ENCODE measurements at places on chromosomes 6 and 20.

- DNase-seq, result no peak
Observed at GRCh38 chr6:99613409-99613704, 6.7 kb downstream of the PRDM13 start.

DNA sequence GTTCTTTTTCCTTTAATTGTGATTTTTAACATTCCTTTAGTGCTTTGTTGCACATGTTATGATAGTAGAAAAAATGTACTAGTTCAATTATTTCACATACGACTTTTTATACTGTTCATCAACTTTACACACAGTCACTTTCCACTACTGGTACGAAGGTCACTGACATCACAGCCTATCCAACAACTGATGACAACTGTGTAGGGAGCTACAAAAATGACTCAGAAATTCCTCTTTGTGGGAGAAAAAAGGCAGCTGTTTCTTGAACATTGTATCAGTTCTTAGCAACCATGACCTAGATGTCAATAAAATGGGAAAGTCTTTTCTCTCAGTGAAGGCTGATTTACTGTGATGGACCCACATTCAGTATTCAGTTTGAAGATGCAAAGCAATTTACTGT lies 7.0 kb upstream of the ID4 start:
- peak; percentile 58 for DNase-seq

- DNase-seq, result no peak
Observed at GRCh38 chr6:33727932-33728331, 16.4 kb upstream of the UQCC2 start.

DNA sequence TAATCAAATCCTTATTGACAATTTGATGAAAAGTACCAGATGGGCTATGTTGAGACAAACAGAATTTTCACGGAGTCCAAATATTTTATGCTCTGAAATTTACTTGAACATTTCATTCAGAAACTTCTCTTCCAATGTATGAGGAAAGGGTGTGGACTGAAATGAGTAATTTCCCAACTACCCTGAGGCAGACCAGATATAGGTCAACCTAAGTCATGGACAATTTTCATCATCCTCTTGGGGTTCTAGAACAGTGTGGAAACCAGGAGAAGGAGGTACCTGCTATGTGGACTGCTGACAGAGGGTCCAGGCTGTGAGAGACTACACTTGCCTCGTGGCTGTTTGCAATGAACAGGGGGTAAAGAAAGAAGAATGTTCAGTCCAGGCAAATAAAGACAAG lies 323.0 kb downstream of the ESR1 start:
- DNase-seq, result no peak

DNA sequence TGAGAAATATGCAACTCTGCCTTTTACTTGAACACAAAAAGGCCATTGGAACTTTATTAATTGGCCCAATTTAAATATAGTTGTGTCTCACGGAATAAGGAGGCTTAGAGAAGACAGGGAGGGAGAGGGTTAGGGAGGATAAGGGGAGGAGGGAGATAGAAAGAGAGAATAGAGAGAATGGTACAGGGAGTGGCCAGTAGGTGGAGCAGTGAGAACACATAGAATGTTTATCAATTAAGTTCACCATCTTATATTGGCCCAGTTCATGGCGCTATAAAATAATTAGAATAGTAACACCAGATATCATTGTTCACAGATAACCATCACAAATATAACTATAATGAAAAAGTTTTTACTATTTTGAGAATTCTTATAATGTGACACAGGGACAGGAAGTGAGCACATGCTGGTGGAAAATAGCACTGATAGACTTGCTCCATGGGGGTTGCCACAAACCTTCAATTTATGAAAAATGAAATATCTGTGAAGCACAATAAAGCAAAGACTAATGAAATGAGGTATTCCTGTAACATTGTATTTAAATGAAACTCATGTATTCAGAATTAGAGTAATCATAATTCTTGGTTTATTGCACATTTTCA lies 374.1 kb upstream of the MANEA start:
- peak; percentile 3 for DNase-seq

GRCh38 chr6:119171864-119172588 lies 93.6 kb upstream of the FAM184A start:
- no peak for DNase-seq

GRCh38 chr6:20718705-20719653 lies 184.7 kb downstream of the CDKAL1 start:
- no peak for DNase-seq

DNA sequence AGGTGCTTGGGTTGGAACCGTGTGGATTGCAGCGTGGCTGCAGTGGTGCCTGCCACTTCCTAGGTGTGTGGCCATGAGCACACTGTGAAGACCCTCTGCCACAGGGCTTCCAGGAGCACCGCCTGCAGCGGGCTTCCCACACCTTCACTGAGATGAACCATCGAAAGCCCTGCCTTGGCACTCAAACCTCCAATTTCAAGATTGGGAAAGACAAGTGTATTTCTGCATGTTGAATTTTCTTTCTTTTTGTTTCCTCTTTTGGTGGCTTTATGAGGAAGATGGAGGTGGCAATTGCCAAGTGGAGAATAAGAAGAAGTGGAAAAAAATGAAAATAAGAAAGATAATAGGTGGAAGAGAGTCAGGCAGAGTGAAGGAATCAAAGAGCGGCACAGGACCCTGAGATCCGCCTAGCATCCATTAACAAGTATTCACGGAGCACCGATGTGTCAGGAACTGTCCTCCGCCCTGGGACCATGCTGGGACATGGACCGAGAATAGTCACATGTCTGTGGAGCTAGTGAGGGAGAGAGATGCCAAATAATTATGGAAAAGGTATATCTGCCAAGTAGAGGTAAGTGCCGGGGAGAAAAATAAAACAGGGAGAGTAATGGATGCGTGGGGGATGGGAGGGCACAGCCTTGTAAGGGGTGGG lies 159.9 kb downstream of the BCAS1 start:
- DNase-seq, result no peak

- DNase-seq, result no peak
Observed at GRCh38 chr6:26128013-26128771, 41.0 kb downstream of the HFE start.

GRCh38 chr20:19231359-19232035 lies 19.1 kb downstream of the SLC24A3 start:
- DNase-seq, result no peak

- DNase-seq, result no peak
Observed at GRCh38 chr6:109091314-109092024, 3.2 kb downstream of the SESN1 start.

DNA sequence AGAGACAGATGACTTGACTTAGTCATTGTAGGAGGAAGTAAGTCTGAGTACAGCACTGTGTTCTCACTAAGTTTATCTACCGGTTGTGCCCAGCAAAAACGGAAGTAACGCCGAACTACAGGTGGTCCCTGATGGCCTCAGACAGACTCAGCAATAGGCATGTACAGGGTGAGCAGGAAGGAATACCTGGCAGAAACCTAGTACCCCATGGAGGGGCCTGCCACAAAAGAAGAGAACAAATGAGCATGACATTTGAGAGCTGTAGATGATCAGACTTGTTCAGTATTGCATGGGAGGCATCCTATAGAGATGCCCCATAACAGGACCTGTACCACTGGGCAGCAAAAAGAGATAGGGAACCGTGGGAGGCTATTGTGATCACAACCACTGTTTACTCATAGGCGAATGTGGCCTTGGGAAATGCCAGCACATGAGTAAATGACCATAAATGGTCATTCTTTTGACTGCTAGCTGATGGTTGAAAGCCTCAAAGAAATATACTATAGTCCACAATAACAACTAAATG lies 106.4 kb upstream of the TAB2 start:
- no peak for DNase-seq

DNA sequence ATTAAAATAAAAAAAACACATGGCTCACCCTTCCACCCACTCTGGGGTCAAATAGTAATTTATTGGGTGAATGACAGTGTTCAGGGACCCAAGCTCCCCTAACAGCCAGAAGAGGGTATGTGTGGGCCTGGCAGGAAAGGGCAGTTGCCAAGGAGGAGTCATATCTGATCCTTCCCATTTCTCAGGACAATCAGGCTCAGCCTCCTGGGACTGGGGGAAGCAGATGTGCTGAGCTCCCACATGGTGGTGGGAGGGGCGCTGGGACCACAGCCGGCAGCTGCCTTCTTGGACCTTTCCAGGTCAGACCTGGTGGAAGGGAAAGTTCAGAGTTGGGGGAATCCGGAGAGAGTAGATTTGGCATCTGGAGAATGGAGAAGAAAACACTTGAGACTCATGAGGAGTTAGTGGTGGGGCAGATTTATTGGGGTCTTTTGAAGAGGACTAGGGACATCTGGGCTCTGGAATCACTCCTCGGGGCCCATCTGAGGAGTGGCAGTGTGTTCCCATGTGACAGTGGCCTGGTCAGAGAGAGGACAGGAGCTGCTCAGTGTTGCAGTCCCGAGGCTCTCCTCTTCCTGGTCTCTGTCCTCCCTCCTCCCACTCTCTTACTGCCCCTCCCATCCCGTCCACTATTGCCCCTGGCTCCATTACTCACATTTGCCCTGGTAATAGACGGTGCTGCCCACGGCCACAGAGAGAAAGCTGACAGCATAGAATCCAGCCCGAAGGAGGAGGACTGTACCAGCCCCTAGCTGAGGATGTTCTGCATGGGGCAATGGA lies 3.0 kb downstream of the LST1 start:
- no peak for DNase-seq

DNA sequence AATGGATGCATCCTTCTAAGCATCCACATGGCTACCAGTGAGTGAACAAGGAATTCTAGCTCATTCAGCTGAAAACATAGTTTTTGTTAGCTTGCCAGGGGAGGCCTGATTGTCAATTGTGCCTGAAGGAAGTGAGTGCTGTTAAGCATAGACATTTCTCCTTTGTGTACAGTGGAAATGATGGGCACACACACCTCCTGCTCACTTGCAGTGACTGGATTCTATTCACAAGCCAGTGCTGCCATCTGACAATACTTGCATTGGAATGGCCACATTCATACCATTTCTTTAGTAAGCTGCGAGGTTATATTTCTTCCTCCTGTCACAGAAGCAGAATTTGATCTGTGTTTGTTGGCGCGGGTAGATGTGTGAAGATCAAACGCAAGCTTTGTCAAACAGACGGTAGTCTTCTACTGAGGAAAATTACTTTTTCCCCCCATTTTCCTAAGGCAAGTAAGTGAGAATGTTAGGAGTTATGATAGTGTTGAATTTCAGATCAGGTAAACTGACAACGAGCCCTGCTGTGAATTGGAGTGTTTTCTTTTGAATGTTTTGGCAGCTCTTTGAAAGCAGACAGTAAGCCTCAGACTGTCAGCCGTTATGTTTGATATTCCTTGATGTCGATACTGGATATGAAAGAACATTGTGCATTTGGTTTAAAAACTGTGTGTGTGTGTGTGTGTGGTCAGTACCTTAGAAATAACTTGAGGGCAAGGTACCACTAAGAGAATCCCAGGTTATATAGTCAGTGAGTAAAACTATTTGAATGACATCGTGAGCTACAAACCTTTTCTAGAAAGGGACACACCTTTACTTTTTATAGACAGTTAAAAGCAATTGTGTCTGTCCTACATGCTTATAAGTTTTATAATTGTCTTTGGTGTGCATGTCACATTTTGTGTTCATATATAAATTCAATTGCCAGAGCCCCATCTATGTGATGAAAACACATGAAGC lies 84.2 kb upstream of the BMP2 start:
- DNase-seq, result no peak

- no peak for DNase-seq
Observed at GRCh38 chr6:16483315-16483875, 245.0 kb downstream of the GMPR start.

DNA sequence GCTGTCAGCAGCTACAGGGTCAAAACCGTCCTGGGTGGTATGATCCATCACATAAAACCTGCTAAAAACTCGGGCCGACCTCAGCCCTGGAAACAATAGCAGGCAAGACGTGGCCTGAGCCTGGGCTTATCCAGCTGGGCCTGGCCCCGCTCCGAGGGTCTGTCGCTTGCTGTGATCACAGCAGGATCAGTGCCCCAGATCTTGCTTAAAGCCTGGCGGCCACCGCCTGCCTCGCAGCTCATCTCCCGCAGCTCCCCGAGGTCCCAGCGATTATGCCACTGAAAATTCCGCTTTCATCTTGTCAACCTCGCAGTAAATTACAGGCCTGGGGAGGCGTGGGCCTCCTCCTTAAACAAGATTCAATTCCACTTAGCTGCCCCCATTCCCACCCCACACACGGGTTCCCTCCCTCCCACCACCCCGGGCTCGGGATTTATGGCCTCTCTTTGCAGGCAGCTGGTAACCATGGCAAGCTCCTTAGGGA lies 40.1 kb downstream of the CDH22 start:
- no peak for DNase-seq

GRCh38 chr6:138986578-138986977 lies 1.5 kb downstream of the REPS1 start:
- DNase-seq, result no peak

DNA sequence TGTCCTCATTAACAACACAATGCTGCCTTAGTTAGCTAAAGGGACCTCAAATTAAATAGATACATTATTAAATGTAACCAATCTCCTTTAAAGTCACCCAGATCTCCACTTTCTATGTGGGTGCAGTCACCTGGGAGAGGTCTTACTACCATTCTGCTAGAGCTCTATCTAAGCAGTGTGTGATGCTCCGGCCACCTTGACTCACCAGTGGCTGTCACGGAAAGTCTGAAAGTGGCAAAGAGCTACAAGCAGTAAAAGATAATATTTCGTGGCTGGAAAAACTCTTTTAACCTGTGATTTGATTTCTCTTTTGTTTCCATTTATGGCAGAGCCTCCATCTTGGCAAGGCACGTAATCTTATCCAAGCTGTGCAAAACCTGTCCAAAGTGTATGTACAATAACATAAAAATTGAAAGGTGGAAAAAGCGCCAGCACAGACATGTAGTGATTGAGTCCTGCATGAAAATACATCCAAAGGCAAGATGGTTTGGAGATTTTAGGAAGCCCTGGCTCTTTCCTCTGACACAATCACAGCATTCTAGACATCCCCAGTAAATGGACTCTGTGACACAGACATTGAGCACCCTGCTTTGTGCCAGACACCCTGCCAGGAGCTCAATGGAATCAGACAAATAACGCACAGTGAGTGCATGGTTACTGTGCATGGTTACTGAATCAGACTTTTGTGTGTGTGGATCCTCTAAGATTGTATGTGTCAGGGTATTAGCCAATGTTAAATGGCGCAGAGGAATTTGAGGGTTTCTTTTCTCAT lies 116.6 kb downstream of the ADAT2 start:
- DNase-seq, result no peak

- DNase-seq, result no peak
Observed at GRCh38 chr6:129686941-129687627, 22.9 kb downstream of the ARHGAP18 start.

DNA sequence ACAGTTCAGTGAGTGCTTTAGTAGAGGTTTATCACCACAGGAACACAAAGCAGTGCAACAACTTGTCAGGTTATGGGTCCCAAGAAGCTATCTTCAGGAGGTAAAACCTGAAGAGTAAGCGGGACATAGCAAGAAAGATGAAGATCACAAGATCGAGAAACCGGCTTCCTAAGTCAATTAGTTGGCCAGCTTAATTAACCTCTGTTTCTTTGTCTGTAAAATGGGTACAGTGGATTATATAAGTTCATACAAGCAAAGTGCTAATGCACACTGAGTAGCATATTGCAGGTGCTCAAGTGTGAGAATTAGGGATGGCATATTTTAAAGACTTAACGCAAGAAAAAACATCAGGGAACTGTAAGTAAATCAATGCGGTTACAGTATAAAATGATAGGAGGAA lies 12.5 kb downstream of the FBXO30 start:
- no peak for DNase-seq

All from stromal cell of bone marrow (primary cell).